B cell (primary cell): ENCODE measurements at places on chromosomes 11 and 22. TPM values are rescaled to one million over a fixed set of nuclear protein-coding genes. Genes with fewer than 3 reads are reported as not detected.

DNA sequence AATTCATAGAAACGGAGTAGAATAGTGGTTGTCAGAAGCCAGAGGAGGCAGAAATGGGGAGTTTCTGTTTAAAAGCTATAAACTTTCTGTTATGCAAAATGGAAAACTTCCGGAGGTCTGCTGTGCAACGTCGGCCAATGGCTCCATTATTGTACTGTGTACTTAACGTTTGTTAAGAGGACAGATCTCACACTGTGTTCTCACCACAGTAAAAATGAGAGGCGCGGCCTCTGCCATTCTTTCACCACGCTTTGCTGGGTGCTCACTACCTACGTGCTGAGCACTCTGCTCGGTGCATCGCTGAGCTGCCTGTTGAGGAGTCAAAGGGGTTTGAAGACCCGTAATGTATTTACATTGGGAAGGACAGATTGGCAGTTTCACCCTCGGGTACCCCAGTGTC lies 218.8 kb upstream of the B3GAT1 start:
- H3K27me3 ChIP-seq, result no peaks in the 10 kb centered on the region
- no peak for DNase-seq
- H3K4me1 ChIP-seq, result no peaks in the 10 kb centered on the region
- no peak overlapping the region for H3K4me3 ChIP-seq

NXPE4 gene
- total RNA-seq, result not detected in 2 replicates

DNA sequence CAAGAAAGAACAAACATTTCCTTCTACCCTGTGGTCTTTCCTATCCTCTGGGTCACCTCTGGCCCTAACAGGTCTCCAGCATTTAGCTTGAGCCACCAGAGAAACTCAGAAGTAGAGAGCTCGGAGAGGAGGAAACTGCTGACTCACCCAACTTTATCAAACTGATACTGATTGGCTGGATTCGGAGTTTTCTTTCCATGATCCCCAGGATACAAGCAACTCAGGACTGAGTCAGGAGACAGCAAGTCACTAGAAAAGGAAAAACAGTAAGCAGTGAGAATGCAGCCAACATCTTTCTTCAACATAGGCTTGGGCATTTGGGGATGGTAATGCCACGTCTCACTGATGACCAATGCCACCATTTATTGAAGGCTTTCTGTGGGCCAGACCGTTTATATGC lies 32.7 kb downstream of the THOC5 start:
- H3K4me3 ChIP-seq, result no peak overlapping the region
- no peaks in the 10 kb centered on the region for H3K4me1 ChIP-seq
- no peaks in the 10 kb centered on the region for H3K27me3 ChIP-seq
- DNase-seq, result no peak
- H3K27ac ChIP-seq, result no peak overlapping the region

DNA sequence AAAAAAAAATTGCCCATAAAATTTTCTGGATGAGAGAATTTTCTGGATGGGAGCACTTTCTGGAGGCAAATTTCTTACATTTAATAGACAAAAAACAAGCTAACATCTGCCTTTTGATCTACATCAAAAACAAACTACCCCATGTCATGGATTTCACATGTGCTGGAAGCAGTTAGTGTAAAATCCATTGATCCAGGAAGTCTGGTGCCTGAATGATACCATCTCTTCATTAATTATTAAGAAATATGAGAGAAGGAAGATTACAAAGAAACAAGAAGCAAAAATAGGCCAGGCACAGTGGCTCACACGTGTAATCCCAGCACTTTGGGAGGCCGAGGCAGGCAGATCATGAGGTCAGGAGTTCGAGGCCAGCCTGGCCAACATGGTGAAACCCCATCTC lies 53.2 kb upstream of the FAM181B start:
- no peaks in the 10 kb centered on the region for H3K4me1 ChIP-seq
- no peaks in the 10 kb centered on the region for H3K36me3 ChIP-seq
- DNase-seq, result no peak
- H3K27ac ChIP-seq, result no peak overlapping the region

DNA sequence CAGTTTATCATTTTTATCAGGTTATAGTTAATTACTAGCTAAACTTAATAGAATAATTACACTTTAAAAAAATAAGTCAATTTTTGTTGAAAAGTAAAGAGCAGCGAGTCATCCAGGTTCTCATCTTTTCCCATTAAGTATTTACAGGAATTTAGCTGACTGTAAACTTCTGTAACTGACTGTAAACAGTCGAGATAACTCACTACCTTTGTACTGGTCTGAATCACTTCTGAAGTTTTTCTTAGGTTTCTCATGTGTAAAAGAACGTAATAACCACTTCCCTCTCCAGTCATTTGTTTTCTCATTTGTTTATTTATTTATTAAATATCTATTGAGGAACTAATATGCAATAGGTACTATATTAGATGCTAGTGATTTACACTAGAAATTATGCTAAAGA lies 270.8 kb downstream of the DYNC2H1 start:
- H3K4me1 ChIP-seq, result no peaks in the 10 kb centered on the region
- H3K27me3 ChIP-seq, result no peaks in the 10 kb centered on the region
- no peak for DNase-seq
- H3K36me3 ChIP-seq, result no peaks in the 10 kb centered on the region
- no peak overlapping the region for H3K4me3 ChIP-seq

- H3K27ac ChIP-seq, result no peak overlapping the region
- H3K4me3 ChIP-seq, result no peak overlapping the region
- H3K27me3 ChIP-seq, result no peaks in the 10 kb centered on the region
- no peak for DNase-seq
Measured at GRCh38 chr11:85572056-85572455, 55.1 kb downstream of the DLG2 start.

- no peak overlapping the region for H3K27ac ChIP-seq
- no peak overlapping the region for H3K4me3 ChIP-seq
- no peak for DNase-seq
- H3K4me1 ChIP-seq, result no peaks in the 10 kb centered on the region
- no peaks in the 10 kb centered on the region for H3K36me3 ChIP-seq
Measured at GRCh38 chr22:27348634-27349033, 452.9 kb downstream of the MN1 start.

- no peaks in the 10 kb centered on the region for H3K27me3 ChIP-seq
- H3K27ac ChIP-seq, result no peak overlapping the region
- no peak overlapping the region for H3K4me3 ChIP-seq
- H3K4me1 ChIP-seq, result no peaks in the 10 kb centered on the region
Measured at GRCh38 chr11:56624661-56625110, 10.0 kb upstream of the OR5M1 start.
